ENCODE measurements at places on chromosomes 13 and 19. TPM values are rescaled to one million over a fixed set of nuclear protein-coding genes. Genes with fewer than 3 reads are reported as not detected.

The TSSK6 gene
- polyA plus RNA-seq, result 0.77 TPM

The PRKACA gene
- 10.1 TPM for polyA plus RNA-seq

The KIR2DL1 gene
- polyA plus RNA-seq, result not detected

The ATP7B gene
- 7.4 TPM for polyA plus RNA-seq

The ZNF560 gene
- polyA plus RNA-seq, result 0.19 TPM

The ATCAY gene
- not detected for polyA plus RNA-seq

The ZIK1 gene
- 3.5 TPM for polyA plus RNA-seq

The OR7C1 gene
- 0.09 TPM for polyA plus RNA-seq

The UHRF1 gene
- polyA plus RNA-seq, result 3.2 TPM

The BRSK1 gene
- polyA plus RNA-seq, result 0.46 TPM

The VMAC gene
- 3.0 TPM for polyA plus RNA-seq

The CALR3 gene
- polyA plus RNA-seq, result 0.04 TPM

The TFDP1 gene
- 135 TPM for polyA plus RNA-seq

The FGF14 gene
- not detected for polyA plus RNA-seq

The NALCN gene
- polyA plus RNA-seq, result 0.07 TPM

The NAXD gene
- 18.0 TPM for polyA plus RNA-seq

Data from keratinocyte (primary cell).